ENCODE measurements at places on chromosomes 3 and 15.
A peak's percentile ranks its signal among the peaks of the same experiment; 100 is the strongest.

- DNase-seq, result no peak
These were observed 263.3 kb downstream of the PTPRG start for GRCh38 chr3:61824553-61825135.

GRCh38 chr3:136730595-136731273 lies 21.4 kb downstream of the STAG1 start:
- DNase-seq, result peak; percentile 38

DNA sequence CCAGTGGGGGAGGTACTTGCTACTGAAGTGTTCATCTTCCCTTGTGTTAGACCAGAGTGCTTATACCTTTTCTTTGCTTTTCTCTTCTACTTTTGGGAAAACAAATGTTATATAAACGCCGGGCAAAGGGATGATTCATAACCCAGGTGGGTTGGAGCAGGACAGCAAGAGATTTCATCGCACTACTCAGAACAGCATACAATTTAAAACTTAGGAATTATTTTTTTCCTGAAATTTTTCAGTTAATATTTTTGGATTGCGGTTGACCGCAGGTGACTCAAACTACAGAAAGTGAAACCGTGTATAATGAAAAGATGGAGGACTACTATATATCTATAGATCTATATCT lies 270.0 kb upstream of the RGMA start:
- DNase-seq, result no peak

- no peak for DNase-seq
These were observed 837 bp downstream of the TMC3 start for GRCh38 chr15:81373176-81373575.

DNA sequence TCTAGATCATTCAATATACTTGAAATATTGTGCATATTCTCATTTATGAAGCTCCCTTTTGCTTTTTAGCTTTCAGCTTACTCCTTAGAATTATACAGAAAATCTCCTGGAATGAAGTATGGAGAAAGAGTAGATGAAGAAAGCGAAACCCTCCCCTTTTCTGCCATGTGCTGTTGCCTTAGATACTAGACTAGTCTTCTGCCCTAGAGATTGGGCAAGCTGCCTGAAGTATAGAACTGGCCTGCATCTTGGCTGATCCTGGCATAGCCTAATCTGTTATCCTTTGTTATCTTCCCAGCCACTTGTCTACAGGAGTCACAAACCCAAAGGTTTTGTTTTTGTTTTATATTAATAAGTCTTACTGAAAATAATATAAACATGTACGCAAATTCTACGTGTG lies 138.8 kb downstream of the RBPMS2 start:
- DNase-seq, result no peak

DNA sequence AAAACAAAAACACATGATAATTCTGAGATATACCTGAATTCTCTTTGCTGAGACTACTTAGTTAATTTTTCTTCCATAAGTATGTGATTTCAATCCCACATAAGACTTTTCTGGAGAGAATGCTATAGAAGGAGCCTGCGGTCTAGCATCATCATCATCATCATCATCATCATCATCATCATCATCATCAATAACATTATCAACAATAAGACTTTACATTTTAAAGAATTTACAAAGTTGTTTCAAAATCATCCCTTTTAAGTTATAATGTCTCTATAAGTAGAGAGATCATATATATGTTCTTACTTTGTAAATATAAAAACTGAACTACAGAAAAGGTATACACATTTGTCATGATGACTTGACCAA lies 965.3 kb downstream of the ROBO1 start:
- no peak for DNase-seq

DNA sequence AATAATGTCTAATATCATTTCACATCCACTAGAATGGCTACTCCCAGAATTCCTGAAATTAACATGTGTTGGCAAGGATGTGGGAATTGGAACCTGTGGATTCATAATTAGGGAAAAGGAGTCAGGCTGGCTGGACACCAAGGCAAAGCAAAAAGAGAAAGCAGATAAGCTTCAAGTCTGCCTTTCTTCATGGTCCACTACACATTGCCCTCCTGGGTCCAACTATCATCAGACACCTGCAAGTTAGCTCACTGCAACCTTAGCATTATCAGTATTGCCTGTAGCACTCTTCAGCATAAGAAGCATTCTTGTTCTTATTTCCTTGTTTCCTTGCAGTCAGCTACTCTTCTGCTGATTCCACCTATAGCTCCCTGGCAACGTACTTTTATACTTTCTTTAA lies 124.3 kb downstream of the ZNF280D start:
- no peak for DNase-seq

GRCh38 chr3:85020828-85021227 lies 62.0 kb downstream of the CADM2 start:
- DNase-seq, result no peak

- DNase-seq, result no peak
These were observed 32.6 kb upstream of the NOX5 start for GRCh38 chr15:68981941-68982340.

DNA sequence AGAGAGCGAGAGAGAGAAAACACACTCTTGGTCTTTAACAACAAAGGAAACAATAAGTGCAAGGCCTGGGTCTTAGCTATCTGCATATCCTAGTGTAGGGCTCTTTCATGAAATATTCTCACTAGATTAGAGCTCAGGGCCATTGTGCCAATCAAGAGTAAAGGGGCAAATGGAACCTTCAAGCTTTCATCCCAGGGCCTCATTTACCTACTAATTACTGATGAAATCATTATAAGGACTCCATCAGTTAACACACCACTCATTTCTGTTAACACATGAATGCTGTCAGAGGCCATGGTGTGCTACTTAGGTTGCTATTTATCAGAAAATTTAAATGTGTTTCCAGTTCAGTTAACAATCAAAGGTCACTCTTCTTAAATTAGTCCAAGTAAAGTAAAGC lies 597.8 kb downstream of the ROBO1 start:
- no peak for DNase-seq

- no peak for DNase-seq
These were observed 61.9 kb downstream of the ISL2 start for GRCh38 chr15:76398317-76399104.

- DNase-seq, result no peak
These were observed 7.3 kb upstream of the BCL2A1 start for GRCh38 chr15:79978260-79978654.

DNA sequence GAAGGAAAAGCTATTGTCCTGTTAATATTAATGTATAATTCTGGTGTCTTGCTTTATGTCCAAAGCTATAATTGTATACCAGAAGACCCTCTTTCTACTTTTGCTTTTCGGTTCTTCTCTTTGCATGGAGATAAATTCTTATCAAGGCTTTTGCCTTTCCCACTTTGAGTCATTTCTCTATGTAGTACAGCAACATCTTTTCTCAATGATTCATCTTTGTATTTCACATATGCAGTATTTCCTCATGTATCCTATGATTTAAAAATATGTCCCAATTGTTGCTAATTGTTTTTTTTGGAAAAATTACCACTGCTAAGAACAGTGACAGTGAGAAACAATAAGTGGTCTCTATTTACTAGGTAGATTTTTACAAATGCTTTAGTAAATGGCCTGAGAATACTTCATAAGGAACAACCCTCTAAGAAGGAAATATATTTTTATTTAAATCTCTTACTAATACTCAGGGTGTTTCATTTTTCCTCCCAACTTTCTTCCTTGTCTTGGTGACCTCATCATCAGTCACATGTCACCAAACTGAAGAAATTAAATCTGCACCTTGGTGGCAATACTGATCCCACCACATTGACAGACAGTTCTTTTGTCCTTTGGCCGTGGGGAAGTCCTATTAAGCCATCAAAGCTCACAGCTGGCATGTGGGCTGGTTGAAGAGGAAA lies 290.6 kb downstream of the SATB1 start:
- DNase-seq, result no peak

GRCh38 chr15:76577879-76578512 lies 241.4 kb downstream of the ISL2 start:
- DNase-seq, result no peak

DNA sequence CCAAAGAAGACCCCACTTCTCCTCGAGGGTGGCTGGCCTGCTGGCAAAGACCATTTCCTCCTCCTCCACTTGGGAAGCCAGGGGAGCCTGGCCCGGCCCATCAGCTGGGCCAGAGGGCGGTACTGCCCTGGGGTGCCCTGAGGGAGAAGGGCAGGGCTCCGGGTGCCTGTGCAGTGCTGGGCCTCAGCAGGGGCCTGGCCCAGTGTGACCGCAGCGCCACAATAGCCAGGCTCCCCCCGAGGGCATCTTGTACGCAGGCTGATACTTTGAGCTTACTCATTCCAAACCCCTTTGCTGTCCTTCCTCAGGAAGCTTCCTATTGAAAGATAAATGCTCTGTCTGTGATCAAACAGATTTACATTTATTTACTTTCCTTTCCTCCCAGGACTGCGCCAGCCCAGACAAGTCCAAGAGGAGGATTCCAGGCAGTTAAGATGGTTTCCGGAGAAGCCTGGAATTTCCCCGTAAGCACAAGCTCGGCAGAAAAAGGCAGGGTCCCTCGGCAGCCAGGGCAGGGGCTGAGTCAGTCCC lies 240.1 kb downstream of the XXYLT1 start:
- no peak for DNase-seq

DNA sequence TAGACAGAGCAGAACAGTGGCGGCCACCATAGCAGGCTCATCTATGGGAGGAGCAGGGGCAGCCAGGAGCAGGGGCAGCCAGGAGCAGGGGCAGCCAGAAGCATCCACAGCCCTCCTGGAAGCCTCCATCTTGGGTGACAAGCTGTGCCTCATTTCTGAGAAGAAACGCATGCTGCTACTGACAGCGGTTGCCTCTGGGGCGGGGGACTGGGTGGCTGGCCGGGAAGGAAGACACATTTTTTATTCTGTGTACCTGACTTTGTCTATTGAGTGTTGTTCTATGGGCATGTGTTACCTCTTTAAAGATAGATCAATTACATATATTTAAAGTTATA lies 71.5 kb upstream of the KLF13 start:
- no peak for DNase-seq

DNA sequence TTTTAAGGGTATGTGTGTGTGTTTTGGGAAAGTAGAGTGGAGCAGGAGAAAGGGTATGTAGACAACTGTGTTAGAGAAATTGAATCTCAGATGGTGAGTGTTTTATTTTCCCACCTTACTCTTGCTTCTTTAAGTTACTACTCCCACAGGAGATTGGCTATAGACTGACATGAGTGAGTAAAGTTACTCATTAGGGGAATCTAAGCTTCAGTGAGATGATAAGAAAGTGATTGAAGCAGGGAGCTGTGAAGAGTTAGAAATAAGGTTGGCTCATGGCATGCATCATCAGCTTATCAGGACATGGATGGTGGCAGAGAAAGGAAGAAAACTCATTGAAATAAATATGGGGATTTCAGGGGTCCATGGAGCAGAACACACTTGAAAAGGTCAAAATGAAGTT lies 88.9 kb downstream of the MBNL1 start:
- DNase-seq, result no peak

- DNase-seq, result no peak
These were observed 1.2 kb downstream of the PLOD2 start for GRCh38 chr3:146159616-146160320.

DNA sequence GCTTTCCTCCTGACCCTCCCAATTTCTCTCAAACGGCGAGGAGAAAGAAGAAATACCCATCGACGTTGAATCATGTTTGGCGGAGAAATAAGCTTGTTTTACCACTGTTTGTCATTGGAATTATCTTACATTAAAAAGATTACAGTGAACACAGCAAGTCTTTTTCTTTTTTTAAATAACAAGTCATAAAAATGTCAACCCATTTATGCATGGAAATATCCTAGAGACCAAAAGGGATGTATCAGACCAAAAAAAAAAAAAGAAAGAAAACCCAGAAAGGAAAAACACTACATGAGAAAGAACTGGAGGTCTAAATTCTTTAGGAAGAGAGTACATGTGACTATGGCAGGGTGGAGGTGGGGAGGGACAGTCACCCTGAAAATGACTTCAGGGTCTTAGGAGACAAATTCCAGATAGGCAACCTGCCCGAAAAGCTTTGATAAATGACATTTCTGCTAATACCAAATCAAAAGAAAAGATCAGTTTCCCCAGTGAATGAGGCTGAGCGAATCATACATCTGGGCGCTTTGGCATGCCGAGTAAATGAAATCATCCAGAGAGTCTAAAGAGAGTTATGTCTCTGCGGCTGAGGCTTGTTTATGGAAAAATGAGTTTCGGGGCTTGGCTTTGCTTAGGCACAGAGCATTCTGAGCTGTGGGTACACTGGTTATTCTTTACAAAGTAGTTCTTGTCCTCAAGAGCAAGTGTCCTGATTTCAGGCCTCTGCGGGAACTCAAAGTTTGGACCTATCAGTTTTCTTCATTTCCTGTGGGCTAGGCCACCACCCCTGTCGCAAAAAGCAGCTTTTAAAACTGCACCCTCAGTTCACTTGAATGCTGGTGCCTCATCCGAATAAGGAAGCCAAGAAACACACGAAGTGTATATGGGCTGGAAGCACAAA lies 110.1 kb upstream of the TGFBR2 start:
- DNase-seq, result no peak

DNA sequence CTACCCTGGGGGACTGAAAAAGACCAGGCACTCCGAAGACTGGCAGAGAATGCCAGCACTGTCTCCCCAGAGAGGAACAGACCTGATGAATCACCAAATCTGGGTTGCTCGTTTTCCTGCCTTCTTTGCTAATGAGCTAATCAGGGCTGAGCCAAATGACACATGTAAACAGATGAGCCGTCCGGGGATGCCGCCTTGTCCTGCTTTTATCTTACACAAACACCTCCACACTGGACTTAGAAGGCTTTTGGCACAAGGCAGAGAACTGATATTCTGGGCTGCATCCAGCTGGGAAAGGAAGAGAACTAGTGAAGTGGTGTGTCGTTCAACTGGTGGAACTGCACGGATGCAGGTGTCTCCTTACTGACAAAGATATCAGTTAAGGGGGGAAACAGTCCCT lies 88.1 kb downstream of the MECOM start:
- no peak for DNase-seq

DNA sequence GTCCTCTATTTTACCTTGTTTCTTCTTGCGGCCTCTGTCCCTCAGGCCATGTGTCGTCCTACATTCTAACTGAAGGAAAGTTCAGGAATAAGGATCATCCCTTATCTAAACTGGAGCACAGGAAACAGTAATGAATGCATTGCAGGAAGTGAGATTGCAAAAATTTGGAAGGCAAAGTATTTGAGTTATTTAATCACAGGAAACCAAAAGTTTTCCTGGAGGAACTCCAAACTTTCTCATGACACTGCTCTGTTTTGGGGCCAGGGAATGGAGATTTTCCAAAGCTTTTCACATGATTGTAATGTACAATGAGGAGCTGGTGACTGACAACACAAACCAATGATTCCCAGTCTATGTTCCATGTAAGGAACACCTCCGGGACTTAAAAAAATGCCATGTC lies 57.8 kb upstream of the PLSCR4 start:
- DNase-seq, result no peak

DNA sequence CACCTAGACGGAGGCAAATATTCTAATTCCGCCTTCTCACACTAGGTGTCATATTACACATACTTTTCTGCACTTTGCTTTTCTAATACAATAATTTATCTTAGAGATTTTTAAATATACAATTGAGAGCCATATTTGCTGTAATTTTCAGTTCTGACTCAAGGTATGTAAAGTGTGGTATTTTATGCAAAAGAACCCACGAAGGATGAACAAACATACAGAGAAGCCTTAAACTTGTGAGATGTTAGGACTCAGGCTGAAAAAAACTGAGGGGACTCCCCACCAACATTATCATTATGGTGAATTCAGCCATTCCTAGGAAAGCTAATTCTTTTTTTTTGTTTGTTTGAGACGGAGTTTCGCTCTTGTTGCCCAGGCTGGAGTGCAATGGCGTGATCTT lies 9.6 kb downstream of the ZBTB11 start:
- DNase-seq, result no peak

GRCh38 chr3:81752604-81753003 lies 8.8 kb downstream of the GBE1 start:
- DNase-seq, result no peak

Data from GM10248 (cell line).